ENCODE measurements at places on chromosomes 1 and 21. TPM values are rescaled to one million over a fixed set of nuclear protein-coding genes. Genes with fewer than 3 reads are reported as not detected.
A peak's percentile ranks its signal among the peaks of the same experiment; 100 is the strongest.

DNA sequence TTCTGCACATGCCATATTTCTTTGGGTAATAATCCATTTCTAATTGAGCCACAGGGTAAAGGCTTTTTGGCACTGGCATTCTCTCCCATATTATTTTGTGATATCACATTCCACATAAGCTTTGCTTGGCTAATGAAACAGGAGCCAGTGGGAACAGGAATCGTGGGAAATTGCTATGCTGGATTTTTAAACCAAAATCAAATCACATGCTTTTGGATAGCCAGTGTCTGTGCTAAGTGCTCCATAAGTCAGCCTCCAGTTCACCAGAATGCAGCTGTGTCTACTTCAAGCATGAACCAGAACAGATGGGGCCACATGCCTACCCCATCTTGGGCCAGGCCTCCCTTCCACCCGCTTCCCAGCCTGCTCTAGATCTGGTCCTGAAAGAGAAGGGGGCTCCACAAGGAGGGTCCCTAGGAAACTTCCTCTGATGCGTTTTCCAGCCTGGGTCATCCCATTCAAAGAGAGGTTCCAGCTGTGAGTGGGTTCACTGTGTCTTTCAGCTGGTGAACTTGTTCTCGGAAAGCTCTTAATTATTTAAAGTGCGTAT lies 131.2 kb upstream of the COA6 start:
- DNase-seq = no peak

- DNase-seq = no peak
Observed at GRCh38 chr1:19926296-19927129, 3.1 kb upstream of the PLA2G2E start.

DNA sequence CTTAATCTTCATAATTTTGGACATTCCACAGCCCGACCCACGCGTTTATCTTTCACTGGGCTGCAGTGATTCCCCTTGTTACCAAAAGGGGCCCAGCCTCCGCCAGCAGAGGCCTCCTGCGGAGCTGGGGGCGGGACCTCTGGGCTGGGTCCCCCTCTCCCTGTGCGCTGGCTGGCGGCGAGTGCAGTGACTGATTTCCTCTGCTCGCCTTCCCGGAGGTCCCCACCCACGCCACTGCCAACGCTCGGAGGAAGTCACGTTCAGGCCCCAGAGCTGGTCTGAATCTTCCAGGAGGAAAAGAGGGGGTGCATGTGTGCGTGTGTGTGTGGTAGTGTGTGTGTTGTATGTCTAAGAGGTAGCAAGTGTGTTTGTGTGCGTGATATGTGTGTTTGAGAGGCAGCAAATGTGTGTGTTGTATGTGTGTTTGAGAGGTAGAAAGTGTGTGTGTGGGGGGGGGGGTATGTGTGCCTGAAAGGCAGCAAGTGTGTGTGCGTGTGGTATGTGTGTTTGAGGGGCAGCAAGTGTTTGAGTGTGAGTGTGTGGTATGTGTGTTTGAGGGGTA lies 35.0 kb upstream of the JAK1 start:
- peak; percentile 86 for DNase-seq

GRCh38 chr1:41333146-41333784 lies 28.0 kb upstream of the FOXO6 start:
- no peak for DNase-seq

DNA sequence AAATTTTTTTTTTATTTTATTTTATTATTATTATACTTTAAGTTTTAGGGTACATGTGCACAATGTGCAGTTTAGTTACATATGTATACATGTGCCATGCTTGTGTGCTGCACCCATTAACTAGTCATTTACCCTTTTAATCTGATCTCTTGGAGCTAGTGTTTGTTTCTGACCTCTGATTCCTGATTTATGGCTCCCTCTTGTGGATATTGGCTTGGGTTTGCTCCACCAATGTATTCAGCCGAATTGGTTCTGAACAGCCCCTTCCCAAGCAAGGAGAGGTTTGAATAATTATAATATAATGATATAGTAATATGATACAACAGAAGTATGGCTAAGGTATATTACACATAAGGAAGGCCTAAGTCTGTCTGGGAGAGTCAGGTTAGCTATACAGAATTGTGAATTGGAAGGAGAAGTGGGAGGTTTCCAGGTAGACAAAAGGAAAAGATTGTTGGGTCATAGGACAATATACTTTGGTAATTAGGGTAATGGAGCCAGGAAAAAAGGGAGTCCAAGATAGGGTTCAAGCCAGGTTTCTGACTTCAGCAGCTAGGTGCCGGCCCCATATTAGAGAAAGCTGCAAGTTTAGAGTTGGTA lies 53.1 kb upstream of the HMCN1 start:
- peak; percentile 80 for DNase-seq

GRCh38 chr1:212313616-212314015 lies 28.4 kb downstream of the PPP2R5A start:
- no peak for DNase-seq

GRCh38 chr21:26130249-26130881 lies 40.2 kb downstream of the APP start:
- no peak for DNase-seq

DNA sequence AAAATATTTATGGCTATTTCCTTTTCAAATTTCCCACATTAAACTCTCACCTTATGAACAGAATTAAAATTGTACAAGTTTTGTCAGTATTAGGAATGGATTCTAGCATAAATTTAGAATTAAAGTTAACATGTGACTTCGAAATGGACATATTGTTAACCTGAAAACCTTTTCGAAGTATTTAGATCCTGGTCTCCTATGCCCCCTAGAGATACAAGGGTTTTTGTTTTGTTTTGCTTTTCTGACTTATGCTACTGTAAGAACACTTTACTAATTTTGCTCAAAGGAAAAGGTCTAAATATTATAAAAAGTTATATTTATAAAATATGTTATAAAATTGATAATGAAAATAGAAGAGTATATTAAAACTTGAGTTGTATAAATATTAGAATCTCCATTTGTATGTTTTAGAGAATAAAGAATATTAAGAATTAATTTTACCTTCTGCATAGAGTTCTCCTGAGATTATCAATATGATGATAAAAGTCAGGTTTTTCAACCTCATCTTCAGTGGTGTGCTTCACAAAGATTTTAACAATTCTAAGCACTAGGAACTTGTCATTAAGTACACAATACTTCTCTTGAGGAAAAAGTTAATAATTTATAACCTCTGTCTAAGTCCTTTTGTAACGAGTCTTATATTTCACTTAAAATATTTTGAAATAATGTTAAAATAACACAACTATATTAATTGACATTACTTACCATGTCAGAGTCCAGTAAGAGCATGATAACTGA lies at the start of gene F13B:
TSS of gene F13B (minus strand) at position 542 of the 738 bp plus-strand sequence. CDS start at position 505, 37 bp downstream.
- no peak for DNase-seq

DNA sequence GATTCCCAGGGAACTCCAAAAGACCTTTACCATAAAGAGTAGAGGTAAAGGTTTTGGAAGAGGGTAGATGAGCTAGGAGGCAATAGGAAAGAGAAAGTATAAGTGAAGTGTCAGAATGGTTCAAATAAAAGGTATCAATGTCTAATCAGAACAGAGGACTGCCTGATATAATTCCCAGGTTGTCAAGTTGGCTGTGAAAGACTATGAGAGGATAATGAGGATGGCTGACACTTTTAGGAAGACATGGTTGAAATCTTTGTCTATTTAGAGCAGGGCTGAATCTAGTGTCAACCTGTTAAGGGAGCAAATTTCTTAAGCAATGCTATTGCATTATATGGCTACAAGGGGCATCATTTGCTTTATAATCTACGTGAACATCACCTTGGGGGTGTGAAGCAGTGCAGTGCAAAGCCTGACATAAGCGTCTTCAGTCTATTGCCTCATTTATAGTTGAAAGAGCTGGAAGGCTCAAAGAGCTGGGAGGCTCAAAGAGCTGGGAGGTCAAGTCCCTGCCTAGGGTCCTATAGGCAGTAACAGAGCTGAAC lies 308.3 kb upstream of the DEPDC1 start:
- no peak for DNase-seq

- DNase-seq = no peak
Observed at GRCh38 chr1:116908820-116909511, 750 bp upstream of the PTGFRN start.

GRCh38 chr1:69834336-69834735 lies 266.6 kb downstream of the LRRC7 start:
- DNase-seq = no peak

- DNase-seq = no peak
Observed at GRCh38 chr1:64861611-64862010, 104.7 kb downstream of the JAK1 start.

- DNase-seq = no peak
Observed at GRCh38 chr1:94648225-94649007, 106.9 kb upstream of the F3 start.

The GOLT1A gene
- total RNA-seq = not detected

The METTL25B gene
- total RNA-seq = 35.9 TPM

The TDRD10 gene
- not detected for total RNA-seq

The INSRR gene
- 0.68 TPM for total RNA-seq

The FCAMR gene
- total RNA-seq = not detected

The AVPR1B gene
- total RNA-seq = not detected

The DSCAM gene
- not detected for total RNA-seq

The UQCRHL gene
- total RNA-seq = 1.5 TPM

The SPRR2E gene
- total RNA-seq = not detected

The MAN1A2 gene
- total RNA-seq = 23.9 TPM

All from activated CD4-positive, alpha-beta T cell treated with anti-CD3 and anti-CD28 coated beads, Interleukin-2, amount 10 ng/mL, durations not matched to agents 24 days and 14 days (primary cell).